Left colon (tissue), 2 donors: ENCODE measurements at places on chromosomes 5 and 9. TPM values are rescaled to one million over a fixed set of nuclear protein-coding genes. Genes with fewer than 3 reads are reported as not detected.

DNA sequence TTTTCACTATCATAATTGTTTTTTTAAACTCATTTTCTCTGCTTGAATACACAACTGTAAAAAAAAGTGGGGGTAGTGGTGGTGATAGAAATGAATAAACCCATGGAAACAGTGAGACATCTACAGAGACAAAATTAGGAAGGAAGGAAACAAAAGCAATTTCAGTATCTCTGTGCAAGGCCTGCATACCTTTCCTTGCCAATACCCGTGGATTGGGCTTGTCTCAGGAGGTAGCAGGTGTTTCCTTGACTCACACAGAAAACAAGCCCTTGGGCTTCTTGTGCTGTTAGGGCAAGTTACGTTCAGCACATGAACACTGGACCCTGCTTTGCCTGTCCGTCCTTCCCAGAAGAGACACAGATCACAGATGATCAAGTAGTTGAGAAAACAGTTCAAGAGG, 372.2 kb downstream of the ZSWIM6 start:
- no peak for DNase-seq

The GNA14 gene
- total RNA-seq: 12.3 TPM

The CCDC183 gene
- total RNA-seq: 20.6 TPM

The IGFBPL1 gene
- 0.25 TPM for total RNA-seq

GRCh38 chr9:77714077-77714549, 66.0 kb upstream of the GNA14 start:
- DNase-seq: no peak

- no peak for DNase-seq
Measured at GRCh38 chr5:154858972-154859871, 795 bp downstream of the CNOT8 start.

GRCh38 chr9:136098844-136099243, 3.8 kb upstream of the NACC2 start:
- DNase-seq: no peak

GRCh38 chr9:75601280-75601679, 289.2 kb upstream of the PCSK5 start:
- no peak for DNase-seq

DNA sequence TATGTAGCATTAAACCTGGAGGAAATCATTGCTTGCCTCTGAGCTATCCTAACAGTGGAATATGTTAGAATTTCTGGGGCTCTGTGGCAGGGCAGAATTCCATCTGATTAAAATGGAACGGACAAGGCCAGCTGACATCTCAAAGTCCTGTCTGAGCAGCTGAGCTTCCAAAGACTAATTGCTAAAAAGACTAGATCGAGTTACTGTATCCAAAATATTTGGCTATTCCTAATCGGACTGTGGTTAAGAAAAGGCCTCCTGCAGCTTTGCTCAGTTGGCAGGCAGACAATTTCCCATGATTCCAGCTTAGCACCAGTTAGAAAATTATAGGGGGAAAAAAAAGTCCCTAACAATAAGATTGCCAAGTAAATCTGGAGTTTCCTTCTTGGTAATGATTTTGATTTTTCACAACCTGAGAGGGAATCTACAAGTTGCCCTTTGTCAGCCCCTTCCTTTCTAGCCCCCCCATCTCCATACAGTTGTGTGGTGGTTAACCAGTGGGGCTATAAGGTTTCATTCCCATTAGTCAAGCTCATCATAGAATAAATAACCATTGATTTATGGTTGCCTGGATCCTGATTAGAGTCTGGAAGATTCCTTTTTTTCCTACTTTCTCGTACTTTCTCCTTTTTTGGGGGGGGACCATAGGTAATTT, 26.4 kb downstream of the PTGR1 start:
- DNase-seq: no peak

The PPP1R26 gene
- total RNA-seq: 20.4 TPM

- DNase-seq: peak; percentile 33
Measured at GRCh38 chr5:65334077-65334476, 147.6 kb downstream of the ADAMTS6 start.

- DNase-seq: no peak
Measured at GRCh38 chr5:132704875-132705274, 31.1 kb downstream of the IL4 start.

DNA sequence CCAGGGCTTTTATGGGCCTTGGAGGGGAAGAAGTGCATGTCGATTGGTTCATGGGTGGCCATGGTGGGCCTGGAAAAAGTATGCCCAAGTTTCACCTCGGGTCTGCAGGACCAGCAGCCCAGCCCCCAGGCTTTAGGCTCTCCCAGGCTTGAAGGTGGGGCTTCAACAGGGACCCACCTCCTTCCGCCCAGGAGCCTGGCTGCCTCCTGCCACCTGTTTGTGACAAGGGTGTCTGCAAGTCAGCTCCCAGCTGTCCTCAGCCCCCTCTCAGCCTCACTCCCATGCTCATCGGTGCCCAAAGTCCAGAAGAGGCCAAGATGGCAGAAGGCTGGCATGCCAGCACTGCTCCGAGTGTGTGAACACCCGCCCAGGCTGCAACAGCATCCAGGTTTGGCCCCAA, 1063.2 kb upstream of the ACO1 start:
- no peak for DNase-seq

The ZNF883 gene
- 0.43 TPM for total RNA-seq

DNA sequence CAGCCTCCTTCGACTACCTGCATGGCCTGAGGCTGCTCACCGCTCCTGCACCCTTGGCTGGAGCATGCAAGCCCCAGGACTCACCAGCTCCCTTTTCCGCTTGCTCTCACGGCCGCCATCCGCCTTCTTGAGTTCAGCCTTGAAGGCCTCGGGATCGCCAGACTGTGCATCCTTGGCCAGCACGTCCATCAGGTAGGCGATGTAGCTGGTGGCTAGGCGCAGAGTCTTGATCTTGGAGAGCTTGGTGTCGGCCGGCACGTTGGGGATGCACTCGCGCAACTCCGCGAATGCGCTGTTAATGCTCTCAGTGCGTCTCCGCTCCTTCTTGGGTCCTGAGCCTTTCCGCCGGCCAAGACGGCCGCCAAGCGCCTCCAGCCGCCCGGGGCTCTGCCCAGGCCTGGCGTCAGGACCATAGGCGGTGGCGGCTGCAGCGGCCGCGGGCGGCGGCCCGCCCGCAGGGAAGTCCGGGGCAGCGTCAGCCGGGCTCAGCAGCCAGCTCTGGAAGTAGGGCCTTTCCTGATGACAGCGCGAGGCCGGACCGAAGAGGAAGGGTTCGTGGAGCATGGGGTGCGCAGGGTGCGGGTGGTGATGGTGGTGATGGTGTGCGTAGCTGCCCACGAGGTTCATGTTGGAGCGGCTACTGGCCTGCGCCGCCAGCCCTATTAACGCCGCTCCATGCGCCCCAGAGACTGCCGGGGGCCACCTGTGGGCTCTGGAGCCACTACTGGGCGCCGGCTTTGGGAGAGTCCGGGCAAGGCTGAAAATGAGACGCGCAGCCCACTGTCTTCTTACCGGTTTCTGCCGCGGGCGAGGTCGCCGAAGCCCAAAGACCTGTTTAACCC, 424 bp downstream of the HAND1 start:
- DNase-seq: no peak

- no peak for DNase-seq
Measured at GRCh38 chr5:153358315-153358976, 132.0 kb upstream of the GRIA1 start.

DNA sequence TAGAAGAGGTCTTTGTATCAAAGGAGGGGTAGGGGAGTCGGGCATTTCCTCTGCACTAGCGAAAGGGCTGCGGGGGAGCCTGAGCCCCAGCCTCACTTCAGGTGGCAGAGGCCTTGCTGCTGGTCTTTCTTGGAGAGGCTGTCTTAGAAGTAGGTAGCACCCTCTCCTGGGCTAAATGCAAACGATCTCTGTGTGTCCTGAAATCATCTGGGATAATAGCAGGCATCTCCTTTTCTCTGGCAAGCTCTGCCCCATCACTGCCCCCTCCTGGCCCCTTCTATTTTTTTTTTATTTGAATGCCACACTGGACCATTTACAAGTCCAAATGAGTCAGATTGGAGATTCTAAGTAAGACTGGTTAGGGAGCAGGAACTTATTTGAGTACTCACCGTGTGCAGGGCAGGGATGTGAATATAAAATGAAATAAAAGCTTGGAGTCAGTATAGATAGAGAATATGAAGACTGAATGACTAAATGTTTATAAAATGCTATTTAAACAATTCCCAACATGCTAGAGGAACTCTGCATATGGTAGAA, 137.1 kb downstream of the FGF1 start:
- DNase-seq: peak; percentile 43

DNA sequence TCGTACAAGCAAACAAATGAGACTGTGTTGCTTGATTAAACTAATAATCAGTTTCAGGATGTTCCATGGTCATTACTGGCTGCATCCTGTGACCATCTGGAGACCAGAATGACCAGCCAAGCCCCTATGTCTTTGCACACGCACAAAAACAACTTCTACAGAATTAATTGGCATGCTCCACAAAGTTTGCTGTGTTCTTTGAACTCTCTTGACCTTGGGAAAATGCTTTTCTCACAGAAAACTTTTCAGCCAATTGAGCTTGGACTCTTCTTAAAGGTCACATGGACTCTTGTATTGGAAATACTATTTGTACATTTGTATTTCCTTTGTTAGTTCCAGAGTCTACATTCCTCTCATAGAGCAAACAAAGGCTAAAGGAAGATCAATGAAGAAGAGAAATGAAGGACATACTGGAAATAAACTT, 147.8 kb downstream of the ARRDC3 start:
- no peak for DNase-seq

The C9orf78 gene
- total RNA-seq: 41.3 TPM

- DNase-seq: no peak
Measured at GRCh38 chr5:9894571-9895301, 264.6 kb upstream of the TAS2R1 start.

DNA sequence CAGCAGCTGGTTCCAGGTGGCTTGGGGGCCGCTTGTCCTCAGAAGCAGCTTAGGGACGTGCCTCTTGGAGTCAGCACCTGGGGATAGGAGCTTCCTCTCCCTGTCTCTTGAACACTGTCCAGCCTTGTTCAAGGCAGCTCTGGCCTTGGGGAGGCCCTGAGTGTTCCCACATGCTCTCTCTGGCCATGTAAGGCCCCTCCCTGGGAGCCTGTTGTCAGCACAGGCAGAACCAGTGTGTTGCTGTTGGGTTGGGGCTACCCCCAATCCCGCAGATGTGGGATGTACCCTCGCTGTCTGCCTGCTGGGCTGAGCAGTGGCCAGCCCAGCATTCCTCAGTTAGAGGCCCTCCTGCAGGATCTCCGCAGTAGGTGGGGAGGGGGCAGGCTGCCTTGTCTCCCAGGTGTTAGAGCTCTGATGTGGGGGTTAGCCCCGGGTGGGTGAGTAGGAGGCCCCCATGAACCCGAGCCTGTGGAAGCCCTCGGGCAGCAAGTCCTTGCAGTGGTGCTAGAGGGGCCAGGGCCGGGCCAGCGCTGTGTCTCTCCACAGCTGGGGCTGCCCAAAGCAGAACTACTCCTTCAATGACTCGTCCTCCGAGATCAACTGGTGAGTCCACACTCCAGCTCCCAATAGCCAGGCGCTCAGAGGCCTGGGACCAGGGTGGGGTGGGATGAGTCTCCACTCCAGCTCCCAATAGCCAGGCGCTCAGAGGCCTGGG, 51.6 kb downstream of the KCNT1 start:
- DNase-seq: no peak

GRCh38 chr5:129500101-129500500, 40.0 kb downstream of the ADAMTS19 start:
- no peak for DNase-seq
